ENCODE measurements at places on chromosomes 11 and 22. TPM values are rescaled to one million over a fixed set of nuclear protein-coding genes. Genes with fewer than 3 reads are reported as not detected.

CDC45 gene
- 1.2 TPM for total RNA-seq

OR2AT4 gene
- not detected for total RNA-seq

DNA sequence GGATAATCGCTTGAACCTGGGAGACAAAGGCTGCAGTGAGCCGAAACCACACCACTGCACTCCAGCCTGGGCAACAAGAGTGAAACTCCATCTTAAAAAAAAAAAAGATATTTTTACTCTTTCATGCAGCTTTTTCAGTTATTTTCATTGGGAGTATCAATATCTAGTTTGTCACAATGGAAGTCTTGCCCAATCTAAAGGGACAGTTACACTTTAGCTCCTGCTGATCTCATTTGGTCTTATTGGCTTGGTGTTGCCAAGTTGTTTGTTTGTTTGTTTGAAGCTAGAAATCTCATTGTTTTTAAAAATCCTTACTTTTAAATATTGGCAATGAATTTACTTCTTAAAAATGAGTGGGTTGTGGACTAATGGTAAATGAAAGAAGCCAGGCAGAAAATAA is 24.7 kb downstream of the CEP295 start:
- no peak for DNase-seq

DNA sequence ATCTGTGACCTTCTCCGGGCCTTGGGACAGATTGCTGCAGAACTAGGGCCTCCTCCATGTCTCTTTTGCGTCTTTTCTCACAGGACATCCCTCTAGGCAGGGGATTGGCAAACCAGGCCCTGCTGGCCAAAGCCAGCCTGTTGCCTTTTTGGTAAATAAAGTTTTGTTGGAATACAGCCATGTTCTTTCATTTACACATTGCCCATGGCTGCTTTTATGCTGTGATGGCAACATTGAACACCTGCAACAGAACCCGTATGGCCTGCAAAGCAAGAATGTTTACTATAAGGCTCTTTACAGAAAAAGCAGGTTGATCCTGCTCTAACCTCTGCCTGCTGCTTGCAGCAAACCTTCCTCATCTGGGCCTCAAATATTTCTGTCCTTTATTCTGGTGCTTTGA is 56.8 kb upstream of the B3GAT1 start:
- DNase-seq = no peak

- DNase-seq = no peak
Observed at GRCh38 chr22:16776080-16776479, 49.1 kb downstream of the XKR3 start.

Measured in lower leg skin (tissue), 4 donors.